RPMI7951 (cell line): ENCODE measurements at places on chromosomes 4 and X. TPM values are rescaled to one million over a fixed set of nuclear protein-coding genes. Genes with fewer than 3 reads are reported as not detected.

Gene CD38
- 0.10 and 0.12 TPM in 2 replicates for total RNA-seq

DNA sequence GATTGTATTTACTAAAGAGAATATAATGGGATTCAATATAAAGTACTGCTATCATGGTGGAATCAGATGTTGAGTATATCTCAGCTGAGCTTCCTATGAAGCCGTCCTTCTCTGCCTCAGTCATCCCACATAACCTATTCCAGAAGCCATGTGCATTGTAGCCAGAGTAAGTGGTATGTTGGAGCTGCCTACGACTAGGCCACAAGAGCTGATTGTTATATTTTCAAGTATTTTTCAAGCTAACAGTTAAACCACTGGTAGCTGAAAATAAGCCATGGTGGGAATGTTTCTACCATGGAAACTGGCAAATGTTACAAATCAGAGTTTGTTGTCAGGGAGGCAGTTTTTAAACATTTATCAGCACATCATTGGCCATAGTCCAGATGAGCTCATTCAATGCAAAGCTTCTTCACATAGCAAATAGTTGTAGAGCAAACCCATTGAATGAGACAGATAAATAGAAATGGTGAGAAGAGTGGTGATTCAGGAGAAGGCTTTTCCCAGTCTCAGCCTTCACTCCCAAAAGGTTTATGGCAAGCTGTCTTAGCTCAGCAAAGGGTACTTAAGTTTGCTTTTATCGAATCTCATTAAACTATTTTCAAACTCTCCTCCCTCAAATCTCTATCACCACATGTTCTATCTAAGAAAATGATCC is 436.4 kb downstream of the PCDH19 start:
- DNase-seq: no peak

GRCh38 chr4:144715230-144715629 is 69.3 kb downstream of the HHIP start:
- no peak for DNase-seq

Gene GPC3
- total RNA-seq: 0.49 and 0.84 TPM in 2 replicates

- no peak for DNase-seq
These were observed 259.4 kb upstream of the ARX start for GRCh38 chrX:25275159-25275558.

GRCh38 chr4:28310926-28311325 is 1450.3 kb downstream of the STIM2 start:
- no peak for DNase-seq

Gene DDIT4L
- 0.10 TPM in 1 of 2 replicates, not detected in the other for total RNA-seq

Gene TRIM75
- total RNA-seq: not detected in 2 replicates

DNA sequence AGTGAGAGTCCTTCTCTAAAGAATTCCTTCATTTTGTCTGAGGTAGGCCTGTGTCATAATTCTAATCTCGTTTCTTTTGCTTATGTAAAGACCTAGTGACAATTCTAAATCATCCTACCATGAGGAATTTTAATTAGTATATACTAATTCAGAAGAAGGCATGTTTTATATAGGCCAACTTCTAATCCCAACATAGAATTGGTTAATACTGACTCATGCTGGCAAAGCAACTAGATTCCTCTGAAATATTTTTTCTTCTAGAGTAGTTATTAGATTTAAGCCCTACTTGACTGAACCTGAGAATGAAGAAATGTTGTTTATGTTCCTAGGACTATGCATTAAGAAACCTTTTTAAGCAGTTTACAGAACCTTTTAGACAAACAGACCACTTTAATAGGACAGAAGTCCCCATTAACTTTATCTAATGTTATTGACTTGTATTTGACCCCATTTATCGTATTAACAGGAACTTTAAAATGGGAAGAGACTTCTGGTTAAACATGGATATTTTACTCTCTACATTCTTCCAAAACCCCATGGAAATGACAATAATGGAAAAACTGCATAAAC is 56.1 kb upstream of the EIF1AX start:
- DNase-seq: no peak
